NCI-H446 treated with DMSO at 0.1 percent for 48 hours (cell line): ENCODE measurements at places on chromosomes 16 and 17.

- DNase-seq = no peak
Measured at GRCh38 chr17:64449545-64449944, 630 bp downstream of the MILR1 start.

- no peak for DNase-seq
Measured at GRCh38 chr17:35404360-35404759, 27.9 kb downstream of the SLFN12 start.

- no peak for DNase-seq
Measured at GRCh38 chr16:85162478-85163277, 50.4 kb upstream of the CIBAR2 start.

GRCh38 chr16:72769876-72770275, 278.1 kb downstream of the ZFHX3 start:
- no peak for DNase-seq

GRCh38 chr16:57373117-57373947, 1.0 kb downstream of the CX3CL1 start:
- no peak for DNase-seq

GRCh38 chr16:6032438-6032837, 934.8 kb upstream of the EEF2KMT start:
- no peak for DNase-seq

DNA sequence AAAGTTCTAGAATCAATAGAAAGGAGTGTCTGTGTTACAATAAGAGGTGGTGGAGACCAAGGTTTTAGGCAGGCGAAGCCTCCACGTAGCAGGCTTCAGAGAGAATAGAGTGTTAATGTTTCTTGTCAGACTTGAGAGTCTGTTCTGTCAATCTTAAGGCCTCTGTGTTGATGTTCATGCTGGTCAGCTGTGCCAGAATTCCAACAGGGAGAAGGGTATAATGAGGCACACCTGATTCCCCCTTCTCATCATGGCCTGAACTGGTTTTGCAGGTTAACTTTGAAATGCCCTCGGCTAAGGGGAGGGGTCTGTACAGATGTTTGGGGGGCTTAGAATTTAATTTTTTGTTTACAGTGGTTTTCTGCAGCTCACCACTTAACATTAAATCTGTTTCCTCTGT, 46.0 kb downstream of the RNF112 start:
- DNase-seq = no peak

DNA sequence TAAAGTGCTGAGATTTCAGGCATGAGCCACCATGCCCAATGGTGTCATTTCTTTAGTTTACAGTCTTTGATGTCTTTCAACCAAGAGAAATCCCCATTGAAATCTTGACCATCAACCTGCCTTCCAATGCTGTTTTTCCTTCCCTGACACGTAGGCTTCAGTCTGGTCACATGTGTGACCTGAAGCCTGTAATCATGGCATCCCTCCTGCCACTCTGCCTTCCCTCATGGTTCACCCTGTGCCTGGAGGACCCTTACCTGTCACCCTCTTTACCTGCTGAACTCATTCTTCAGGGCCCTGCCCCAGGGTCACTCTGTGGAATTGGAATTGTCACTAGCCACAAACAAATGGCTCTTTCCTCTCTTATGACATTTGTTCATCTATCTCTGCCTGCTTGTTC, 18.1 kb upstream of the ARHGAP23 start:
- DNase-seq = no peak

GRCh38 chr17:3755335-3756030, 31.8 kb downstream of the HASPIN start:
- no peak for DNase-seq

DNA sequence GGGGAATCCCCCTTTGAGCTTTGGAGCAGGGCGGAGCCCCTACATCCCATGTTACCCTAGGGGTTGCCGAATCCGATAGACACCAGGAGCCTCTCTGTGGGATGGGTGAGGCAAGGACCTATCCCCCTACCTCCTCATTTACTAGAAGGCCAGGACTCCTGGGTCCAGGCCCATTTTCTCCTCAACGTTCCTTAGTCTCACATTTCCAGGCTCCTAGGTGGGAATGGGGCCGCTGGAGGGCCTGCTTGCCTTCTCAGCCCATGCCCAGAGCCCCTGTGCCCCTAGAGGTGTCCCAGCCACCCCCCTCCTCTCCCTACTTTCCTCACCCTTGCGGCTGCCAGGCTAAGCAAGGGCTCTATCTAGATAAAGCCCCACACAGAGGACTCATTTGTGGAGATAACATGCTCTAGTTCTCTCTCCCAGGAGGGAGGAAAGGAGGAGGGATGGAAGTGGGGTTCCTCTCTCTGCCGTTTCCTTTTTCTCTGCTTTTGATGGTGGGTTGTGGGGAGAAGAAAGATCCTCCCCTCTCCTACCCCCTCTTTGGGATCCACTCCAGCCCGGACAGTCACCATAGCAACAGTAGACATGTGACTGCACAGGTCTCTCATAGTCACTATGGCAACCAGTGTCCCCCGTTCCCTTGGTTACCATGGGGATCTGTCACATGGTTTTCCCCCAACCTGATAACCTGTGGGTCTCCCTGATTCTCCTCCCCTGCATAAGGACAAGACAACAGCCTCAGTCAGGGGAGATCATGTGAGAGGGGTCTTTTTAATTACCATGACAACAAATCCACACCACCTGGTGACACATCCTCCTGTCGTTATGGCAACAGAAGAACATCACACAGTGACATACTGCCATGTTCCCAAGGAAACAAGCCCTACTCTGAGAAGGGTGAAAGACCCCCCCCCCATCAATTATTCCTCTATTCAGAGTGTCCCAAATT, 5.2 kb downstream of the CACNA1G start:
- DNase-seq = no peak

DNA sequence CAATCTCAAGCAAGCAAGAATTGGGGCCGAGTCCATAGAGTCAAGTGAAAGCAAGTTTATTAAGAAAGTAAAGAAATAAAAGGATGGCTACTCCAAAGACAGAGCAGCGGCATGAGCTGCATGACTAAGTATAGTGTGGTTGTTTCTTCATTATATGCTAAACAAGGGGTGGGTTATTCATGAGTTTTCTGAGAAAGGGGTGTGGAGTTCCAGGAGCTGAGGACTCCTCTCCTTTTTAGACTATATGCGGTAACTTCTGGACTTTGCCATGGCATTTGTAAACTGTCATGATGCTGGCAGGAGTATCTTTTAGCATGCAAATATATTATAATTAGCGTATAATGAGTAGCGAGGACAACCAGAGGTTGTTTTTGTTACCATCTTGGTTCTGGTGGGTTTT, 819.9 kb downstream of the KCNJ2 start:
- no peak for DNase-seq

- no peak for DNase-seq
Measured at GRCh38 chr17:13134076-13134475, 116.2 kb upstream of the ELAC2 start.

- DNase-seq = no peak
Measured at GRCh38 chr17:75843577-75844529, at the start of gene UNC13D. Gene UNC13D, minus strand, starts transcription at chr17:75844404. Its CDS starts 67 bp downstream, at chr17:75844337.

- DNase-seq = no peak
Measured at GRCh38 chr16:51035711-51036110, 115.4 kb downstream of the SALL1 start.

- DNase-seq = no peak
Measured at GRCh38 chr17:67095803-67096202, 51.4 kb downstream of the CACNG1 start.

GRCh38 chr16:83717308-83717707, 90.5 kb upstream of the HSBP1 start:
- no peak for DNase-seq

- no peak for DNase-seq
Measured at GRCh38 chr16:29909391-29909790, 9.1 kb downstream of the ASPHD1 start.
